ENCODE measurements at places on chromosomes 6 and 20.

DNA sequence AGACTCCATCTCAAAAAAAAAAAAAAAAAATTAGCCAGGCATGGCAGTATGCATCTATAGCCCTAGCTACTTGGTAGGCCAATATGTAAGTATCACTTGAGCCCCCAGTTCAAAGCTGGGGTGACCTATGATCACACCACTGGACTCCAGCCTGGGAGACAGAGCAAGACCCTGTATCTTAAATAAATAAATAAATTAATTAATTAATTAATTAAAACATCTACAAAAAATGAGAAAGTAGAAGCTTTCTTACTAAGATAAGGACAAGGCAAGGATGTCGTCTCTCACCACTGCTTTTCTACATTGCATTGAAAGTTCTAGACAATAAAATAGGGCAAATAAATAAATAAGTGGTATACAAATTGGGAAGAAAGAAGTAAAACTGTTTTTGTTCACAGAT lies 134.3 kb upstream of the CARMIL1 start:
- no peak for DNase-seq

- no peak for DNase-seq
Measured at GRCh38 chr6:137665342-137665934, 171.2 kb upstream of the OLIG3 start.

DNA sequence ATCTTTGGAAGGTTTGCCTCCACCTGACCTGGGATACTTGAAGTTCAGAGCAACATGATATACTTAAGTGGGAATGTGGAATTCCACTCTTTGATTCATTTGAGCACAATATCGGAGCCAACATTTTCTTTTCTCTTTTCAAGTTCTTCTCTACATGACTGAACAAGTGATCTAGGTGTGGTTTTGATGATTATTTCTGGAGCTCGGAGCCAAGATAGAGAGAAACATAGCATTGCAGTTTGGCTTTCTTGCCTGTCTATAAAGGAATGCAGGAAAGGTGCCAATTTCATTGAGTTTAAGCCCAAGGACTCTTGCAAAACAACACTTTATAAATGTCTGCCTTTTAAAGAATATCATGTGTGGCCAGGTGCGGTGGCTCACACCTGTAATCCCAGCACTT lies 124.2 kb upstream of the FAM83B start:
- DNase-seq, result no peak

DNA sequence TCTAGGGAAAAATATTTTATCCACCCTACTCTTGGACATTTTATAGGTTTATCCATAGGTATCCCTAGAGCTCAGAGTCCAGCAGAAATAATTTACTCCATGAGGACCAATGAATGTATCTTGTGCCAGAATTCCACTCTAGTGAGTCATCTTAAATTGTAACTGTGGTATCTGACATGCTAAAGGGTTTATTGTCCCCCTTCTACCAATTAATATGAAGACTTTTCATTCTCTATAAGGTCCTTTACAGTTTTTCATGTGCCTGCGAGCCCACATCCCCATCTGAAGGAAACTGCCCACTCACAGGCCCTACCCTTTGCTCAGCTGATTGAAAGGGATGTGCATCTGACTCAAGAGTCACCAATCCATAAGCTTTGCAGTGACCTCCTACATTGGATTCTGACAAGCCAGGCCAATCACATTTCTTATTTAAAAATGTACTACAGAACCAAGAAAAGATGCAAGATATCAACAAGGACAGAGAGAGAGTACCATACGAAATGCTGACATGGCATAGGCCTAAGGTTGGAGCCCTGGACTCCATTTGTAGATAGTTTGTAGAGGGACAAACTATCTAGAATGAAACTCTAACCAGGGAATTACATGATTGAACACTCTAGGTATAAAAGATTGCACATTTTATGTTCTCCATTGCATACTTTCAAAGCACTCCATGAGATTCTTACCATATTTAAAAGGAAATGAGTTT lies 93.4 kb upstream of the DEFB112 start:
- no peak for DNase-seq

DNA sequence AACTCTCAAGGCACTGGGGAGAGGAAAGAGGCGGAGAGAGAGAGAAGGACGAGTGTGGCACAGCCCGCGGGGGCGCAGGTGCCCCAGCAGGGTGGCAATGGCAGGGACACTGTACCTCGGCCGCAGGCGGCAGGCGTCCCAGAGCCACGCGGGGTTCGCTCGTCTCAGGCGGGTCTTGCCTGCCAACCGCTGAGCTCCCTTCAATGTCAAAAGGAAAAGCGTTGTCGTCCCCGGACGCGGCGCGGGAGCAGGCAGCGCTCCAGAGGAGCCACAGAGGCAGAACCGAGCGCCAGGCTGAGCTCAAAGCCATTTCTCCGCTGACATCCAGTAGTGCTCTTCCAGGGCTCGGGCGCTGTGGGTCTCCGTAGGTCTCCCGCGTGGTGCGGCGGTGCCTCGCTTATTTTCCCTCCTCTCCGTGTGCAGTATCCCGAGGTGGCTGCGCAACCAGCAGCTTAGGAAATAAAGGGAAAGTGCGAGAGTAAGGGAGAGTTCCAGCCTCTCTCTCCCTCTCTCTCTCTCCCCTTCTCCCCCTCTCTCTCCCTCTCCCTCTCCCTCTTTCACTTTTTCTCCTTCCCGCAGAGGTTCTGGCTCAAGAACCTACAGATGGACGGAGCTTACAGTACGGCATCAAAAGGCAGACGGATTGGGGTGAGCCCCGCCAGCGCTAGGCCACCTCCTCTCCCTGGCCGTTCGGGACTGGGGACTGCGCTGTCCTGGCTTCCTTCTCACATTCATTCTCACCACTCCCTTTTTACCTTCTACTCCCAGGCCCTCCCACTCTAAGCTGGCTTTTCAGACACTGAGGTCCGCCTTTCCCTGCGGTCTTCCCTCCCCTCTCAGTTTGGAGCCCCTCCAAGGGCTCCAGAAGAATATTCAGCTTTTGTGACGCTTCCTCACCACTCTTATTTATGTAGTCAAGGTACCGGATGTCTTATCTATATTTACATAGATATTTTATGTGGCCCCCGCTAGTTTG lies at the start of gene LAMA4:
Gene LAMA4, minus strand, starts transcription at position 727 of the 976 bp plus-strand sequence. Its CDS starts 417 bp downstream, at position 310.
- DNase-seq, result peak; percentile 39

DNA sequence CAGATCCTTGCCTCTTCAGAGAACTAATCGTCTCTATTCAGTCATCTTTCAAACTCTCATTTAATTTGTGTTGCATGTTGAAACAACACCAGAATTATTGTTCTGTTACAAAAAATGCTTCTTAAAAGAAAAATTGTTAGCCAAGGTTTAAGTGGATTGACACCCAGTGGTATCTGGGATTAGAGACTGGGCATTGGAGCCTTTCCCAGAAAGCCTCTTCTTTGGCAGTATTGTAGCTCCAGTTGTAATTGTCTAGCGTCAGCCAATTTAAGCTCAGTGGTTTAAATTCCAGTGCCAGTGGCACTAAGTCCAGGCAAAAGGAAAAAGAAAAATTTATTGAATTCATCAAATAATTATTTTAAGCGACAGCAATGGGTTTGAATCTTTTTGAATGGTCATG lies 801 bp downstream of the CCDC28A start:
- peak; percentile 55 for DNase-seq

DNA sequence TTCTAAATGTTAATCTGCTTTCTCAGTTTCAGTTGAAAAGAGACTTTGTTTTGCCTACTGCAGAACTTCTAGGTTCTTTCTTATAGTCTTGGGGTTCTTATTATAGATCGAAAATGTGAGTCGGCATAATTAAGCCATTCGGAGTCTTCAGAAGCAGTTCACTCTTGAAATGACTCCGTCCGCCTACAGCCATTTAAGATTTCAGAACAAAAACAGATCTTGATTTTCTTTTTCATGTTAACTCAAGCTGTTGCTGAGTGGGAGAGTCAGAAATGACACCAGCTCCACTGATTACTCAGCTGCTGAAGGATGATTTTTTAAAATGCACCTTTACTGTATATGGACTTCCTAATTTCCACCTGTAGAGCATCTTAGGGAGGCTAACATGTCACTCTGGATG lies 15.9 kb downstream of the PRDM1 start:
- DNase-seq, result no peak

DNA sequence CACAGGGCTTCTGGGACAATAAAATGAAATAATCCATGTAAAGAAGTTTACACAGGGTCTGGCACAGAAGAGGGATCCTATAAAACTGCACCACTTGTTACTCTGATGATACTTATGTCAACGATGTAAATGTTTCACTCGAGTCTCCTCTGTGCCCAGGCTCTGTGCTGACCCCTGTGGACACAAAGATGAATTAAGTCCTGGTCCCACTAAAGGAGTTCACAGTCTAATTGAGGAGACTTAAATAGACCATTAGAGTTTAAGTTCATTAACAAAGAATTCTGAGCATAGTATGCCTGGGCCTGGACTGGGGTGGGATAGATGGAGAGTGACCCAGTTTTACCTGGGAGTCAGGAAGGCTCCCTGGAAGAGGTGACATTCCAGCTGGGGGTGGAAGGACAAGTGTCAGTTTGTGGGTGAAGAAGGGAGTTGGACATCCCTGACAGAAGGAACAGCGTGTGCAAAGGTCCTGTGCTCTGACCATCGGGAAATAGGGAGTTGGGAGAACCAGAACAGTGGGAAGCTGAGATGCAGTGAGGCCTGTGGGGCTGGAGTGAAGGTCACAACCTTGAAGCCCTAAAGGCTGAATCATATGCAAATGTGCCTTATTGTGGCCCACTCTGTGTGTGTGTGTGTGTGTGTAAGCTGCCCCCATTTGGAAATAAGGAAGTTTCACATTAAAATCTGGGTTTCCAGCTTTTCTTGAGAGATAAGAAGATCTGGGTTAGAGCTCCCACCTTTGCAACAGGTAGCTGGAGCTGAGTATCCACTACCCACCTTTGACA lies 1.1 kb downstream of the OCSTAMP start:
- DNase-seq, result no peak

GRCh38 chr20:21339499-21339898 lies 36.4 kb downstream of the XRN2 start:
- no peak for DNase-seq

DNA sequence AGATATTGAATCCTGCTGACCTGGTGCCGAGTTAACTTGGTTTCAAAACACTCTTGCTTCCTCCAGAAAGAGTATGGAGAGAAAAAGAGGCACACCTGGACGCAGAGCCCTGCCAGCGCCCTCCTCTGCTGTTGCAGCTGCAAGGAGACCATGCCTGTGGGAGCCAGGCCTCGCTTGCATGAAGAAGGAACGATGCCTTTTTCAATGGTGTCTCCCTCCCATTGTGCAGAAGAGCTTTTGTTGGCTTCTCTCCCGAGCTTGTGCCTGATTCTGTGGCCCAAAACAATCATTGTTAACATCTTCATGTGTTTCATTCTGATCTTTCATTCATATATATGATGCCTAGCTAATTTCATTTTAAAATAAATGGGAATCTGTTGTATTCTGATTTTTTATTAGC lies 98.1 kb downstream of the FAM120B start:
- no peak for DNase-seq

GRCh38 chr6:12483712-12484111 lies 193.6 kb downstream of the EDN1 start:
- DNase-seq, result no peak

GRCh38 chr6:41505122-41506049 lies 40.8 kb upstream of the FOXP4 start:
- DNase-seq, result peak; percentile 48

DNA sequence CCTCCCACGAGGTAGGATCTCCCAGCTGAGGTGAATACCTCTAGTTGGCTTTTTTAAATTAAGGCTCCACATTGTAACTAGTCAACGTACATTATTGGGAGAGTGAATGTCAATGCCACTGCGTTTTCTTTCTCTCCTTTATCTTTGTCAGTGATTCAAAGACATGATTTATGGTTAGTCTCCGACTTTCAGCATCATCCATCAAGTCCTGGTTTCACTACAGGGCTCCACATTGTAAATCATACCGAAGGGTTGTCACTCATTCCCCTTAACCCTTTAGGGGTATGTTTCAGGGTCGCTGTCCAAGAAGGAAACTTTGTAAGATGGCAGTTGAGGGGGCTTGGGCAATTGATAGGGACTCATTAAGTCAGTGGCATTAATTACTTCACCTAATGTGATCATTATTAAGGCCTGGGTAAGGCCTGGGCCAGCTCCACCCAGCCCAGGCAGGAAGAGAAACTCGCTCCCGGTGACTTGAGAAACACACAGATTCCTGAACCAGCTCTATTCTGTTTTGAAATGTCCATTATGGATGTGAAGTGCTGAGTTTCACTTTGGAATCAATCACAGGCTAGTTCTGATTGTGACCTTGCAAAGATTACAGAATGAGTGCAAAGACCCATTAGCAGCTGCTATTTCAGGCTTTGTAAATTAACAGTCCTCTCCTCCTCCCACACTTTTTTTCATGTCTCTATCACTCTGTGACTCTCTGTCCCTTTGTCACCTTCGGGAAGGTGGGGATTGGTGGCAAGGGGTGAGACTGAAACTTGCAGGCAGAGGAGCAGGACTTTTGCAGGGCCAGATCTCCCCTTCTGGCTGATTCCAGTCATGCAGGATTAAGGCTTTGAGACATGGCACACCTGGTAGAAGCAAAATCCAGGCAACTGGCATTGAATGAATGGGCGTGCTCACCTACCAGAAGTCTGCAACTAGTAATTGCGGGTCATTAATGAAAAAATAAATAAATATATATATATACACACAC lies 222.4 kb downstream of the TSHZ2 start:
- DNase-seq, result no peak

- DNase-seq, result no peak
Measured at GRCh38 chr6:40901322-40902055, 137.5 kb downstream of the UNC5CL start.

DNA sequence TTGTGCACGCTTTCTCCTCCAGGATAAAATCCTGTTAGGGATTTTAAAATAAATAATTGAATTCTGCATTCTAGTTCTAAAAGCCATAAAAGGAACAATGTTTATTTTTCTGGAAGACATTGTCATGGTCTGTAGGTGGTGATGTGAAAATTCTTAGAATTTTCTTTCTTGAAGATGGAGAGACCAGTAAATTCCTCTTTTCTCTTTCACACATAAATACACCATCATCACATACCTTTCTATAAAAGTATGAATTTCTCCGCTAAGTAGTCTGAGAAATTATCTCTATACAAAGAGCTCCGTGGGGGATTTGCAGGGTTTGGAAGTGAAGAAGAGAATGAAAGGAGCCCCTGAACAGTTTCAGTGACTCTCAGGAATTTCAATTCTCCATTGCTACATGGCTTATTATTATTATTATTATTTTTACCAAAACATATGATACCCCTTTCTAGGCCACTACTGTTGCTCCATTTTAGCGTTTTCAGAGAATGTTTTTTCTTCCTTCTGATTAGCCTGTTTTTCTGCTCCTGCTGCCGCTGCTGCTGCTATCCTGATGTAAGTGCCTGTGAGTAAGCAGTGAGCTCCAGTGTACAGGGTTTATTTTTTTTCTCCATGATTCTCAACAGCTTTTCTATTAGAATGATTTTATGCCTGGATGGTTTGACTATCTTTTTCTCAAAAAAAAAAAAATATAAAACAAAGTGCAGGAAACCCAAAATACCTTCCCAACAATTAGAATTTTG lies 145.8 kb downstream of the SAMD5 start:
- no peak for DNase-seq

DNA sequence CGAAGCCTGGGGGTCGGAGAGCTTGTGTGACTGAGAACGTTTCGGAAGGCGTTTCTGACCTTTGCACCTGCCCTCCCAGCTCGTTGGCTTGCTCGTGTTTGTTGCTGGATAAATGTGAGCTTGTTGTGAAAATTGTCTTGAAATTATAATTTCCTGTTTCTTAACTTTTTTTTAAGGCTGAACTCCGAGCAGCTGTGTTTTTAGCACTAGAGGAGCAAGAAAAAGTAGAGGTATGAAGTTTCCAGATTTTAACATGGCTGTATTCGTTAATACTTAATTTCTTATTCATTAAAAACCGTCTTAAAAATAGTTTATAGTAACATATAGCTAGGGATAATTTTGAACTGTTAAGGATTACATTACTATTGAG lies 672 bp downstream of the CEP43 start:
- no peak for DNase-seq

GRCh38 chr6:47512872-47513271 lies 35.3 kb downstream of the CD2AP start:
- no peak for DNase-seq

Measured in midbrain (tissue), 1 donor.